ENCODE measurements at places on chromosomes 4 and X.

- no peak for DNase-seq
Measured at GRCh38 chr4:106426069-106426468, 57.5 kb upstream of the GIMD1 start.

DNA sequence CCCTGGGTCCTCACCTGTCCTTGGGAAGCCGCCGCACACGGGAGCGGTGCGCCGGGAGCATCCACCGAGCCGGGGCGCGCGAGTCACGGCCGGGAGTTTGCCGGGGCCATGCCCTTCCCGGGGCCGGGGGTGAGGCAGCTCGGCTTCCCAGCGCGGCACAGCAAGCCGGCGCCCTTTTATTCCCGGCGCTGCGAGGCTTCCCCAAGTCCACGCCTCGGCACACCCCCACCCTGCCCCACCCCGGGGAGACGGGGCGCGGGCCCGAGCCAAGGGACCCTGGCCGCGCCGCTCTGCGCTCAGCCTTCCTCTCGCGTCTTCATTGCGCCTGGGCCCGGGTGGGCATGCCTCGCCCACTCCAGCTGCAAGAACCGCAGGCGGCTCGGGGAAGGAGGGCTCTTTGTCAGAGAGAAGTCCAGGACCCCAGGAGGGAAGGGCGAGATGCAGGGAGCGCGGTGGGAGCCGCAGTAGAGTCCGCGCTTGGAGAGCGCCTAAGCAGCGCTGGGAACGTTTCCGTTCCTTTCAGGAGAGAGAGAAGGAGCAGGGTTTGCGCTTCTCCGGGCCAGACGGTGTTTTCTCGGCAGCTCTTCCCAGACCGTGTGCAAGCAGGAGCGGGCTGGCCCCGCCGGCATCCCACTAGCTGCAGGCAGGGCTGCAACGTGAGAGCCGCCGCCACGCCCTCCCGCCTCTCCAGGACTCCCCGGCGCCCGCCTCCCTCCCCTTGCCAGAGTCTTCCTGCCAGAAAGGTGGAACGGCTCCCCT, at the start of gene MXRA5:
TSS of gene MXRA5 (minus strand) at position 152 of the 759 bp plus-strand sequence. CDS start 2,819 bp downstream, outside the sequence.
- no peak for DNase-seq

DNA sequence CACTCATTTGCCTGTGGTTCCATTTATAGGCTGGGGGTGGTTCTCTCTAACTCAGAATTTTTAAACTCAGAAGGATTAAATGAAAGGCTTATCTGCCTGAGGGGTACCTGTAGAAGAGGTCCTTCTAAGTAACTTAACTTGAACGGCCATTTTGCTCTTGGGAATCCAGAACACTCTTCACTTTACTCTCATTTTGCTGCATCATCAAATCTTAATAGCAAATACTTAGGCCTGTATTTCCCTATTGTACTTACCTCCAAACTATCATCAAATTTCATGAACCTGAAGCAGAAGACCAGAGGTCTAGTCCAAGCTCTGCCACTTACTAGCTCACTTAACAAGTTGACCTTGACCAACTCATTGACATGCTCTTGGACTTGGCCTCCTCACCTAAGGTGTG, 70.4 kb downstream of the GRIA3 start:
- DNase-seq = no peak

GRCh38 chr4:182320092-182320491, 76.9 kb downstream of the TENM3 start:
- no peak for DNase-seq

DNA sequence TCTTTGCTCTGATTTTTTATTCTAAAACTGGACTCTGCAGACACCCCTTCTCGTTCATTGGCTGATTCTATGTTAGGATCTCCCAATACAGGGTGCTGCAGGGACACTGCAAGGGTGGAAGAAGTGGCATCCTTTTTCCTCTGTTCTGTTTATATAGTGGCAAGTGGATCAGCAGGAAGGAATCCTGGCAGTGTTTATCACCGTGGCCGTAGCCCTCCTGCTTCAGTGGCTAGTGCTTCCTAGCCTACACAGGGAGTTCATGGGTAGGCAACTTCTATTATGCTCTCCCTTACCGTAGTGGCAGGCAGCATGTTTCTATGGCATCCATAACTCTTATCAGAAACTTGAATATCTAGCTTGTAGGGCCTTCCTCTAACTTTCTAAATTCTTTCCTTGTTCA, 6.4 kb upstream of the AP1AR start:
- no peak for DNase-seq

DNA sequence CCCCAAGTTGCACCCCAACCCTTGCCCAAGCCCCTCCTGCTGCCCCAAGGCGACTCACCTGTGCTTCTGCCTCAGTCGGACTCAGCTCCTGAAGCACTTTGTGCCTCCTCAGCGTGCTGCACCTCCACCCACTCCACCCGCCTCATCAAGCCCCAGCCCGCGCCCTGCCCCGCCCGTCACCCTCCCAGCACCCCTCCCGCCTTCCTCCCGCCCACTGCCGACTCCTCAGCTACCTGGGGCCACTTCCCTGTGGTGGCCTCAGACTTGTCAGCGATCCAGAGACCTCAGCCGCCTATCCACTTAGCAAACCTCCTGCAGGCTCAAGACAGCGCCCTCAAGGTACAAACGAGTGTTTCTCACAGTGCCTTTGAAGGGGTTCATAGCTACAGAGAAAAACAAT, 19.6 kb upstream of the IQCM start:
- no peak for DNase-seq

GRCh38 chr4:53322696-53323095, 43.2 kb downstream of the SCFD2 start:
- DNase-seq = no peak

- DNase-seq = no peak
Measured at GRCh38 chrX:136431625-136432024, 56.1 kb upstream of the BRS3 start.

- DNase-seq = no peak
Measured at GRCh38 chr4:78414116-78414515, 137.5 kb upstream of the ANXA3 start.

- no peak for DNase-seq
Measured at GRCh38 chr4:150033901-150034300, 44.3 kb upstream of the DCLK2 start.

DNA sequence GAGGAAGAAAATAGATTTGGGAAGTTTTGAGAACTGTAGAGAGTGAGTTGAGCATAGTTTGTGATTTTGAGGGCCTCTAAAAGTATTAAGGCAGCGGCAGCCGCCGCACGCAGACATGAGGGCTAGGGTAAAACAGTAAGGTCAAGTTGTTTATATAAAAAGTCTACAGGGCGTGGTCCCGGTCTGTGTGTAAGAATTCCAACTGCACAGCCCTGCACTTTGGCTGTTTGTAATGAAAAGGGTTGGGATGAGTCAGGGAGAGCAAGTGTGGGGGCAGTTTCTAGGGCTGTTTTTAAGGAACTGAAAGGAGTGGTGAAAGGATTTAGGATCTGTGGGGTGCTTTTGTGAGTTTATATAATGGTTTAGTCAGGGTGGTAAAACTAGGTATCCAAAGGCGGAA, 55.0 kb downstream of the BEX3 start:
- DNase-seq = no peak

GRCh38 chr4:125283707-125284279, 31.0 kb upstream of the FAT4 start:
- DNase-seq = no peak

GRCh38 chrX:119726900-119727555, 31.4 kb upstream of the SOWAHD start:
- DNase-seq = peak; percentile 34

DNA sequence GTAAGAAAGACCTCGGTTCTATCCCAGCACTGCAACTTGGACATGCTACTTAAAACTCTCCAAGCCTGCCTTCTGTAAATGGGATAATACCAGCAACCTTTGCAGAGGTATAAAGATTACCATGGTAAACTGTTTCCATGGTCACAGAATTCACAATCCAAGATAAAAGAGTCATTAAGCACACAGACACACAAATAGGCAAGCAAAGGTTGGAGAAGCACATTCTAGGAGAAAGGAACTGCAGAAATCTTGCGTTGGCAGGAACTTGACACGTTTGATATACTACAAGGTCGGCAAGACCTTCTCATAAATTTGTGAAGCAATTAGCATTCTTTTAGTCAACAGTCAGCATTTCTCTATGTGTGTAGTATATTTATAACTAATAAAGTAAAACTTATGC, 12.3 kb upstream of the CHRNA9 start:
- no peak for DNase-seq

GRCh38 chrX:135512508-135513129, 7.8 kb upstream of the INTS6L start:
- no peak for DNase-seq

GRCh38 chr4:126172126-126172525, 857.4 kb downstream of the FAT4 start:
- DNase-seq = no peak

- no peak for DNase-seq
Measured at GRCh38 chr4:117529401-117529800, 444.0 kb upstream of the TRAM1L1 start.

- no peak for DNase-seq
Measured at GRCh38 chrX:68396953-68397352, 36.3 kb downstream of the OPHN1 start.

GRCh38 chr4:162985131-162985530, 181.6 kb downstream of the NAF1 start:
- DNase-seq = no peak

DNA sequence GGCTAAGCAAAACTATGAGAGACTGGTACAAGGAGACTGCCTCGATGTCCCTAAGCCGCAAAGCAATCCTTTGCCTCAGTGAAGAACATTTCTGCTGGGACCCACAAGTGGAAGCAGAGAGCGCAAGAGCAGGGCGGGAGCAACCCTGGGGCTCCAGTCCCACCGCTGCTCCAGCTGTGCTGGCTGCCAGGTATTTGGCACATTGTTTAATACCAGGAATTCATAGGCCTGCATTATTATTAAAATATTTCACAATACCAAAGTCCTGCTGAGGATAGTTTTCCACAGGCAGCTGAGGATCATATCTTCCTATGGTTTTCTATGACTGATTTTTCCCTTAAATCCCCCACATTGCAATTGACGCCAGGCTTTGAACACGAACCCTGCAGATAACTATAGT, 163.5 kb upstream of the TLL1 start:
- no peak for DNase-seq

DNA sequence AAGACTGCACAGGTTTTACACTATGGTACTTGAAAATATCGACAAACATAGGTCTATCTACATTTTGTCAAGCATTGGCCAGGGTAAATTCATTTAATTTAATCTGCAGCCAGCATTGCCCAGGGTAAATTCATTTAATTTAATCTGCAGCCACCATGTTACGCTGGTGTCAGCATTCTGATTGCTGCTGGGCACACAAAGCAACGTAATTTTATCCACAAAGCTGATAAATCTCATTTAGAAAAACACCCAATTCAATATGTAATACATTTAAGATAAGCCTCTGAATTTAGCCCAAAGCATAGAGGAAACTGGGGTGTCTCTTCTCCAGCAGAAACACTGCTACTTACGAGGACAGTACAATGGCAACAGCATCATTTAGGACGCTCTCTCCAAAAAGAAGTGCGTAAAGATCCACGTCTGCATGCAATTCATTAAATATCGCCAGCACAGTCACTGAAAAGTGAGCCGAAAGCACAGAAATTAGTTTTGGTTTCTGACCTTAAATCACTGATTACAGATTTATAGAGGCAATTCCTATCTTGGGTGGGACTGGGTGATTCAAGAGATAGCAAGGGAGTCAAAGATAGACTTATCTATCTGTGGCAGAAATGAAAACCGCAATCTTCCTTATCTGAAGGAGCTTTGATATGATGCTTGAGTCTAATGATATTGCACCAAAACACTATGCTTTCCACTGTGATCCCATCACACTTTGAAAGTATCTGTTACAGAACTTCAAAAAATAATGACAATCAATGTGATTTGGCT, 88.8 kb downstream of the CHST7 start:
- no peak for DNase-seq

DNA sequence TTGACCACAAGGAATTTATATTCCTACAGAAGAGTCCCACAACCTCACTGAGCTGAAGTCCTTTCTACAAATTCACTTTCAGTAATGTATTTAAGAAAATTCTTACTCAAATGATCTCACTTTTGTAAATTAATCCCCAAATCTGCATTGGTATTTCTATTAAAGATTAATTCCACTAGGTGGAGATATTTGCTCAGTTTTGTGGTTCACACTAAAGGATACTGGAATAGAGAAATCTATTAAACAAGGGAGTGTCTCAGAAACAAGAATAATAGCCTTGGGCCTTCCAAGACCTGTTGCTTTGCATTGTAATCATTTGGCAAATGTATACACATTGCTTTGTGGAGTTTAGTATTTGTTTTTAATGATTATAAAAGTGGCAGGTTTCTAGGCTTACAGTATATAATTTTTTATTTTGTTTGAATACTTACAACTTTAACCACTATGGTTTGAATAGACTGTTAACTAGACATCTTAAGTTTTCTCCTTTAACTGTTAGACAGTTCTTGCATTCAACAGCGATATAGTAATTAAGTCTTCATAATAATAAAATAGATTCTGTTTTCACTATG, 25.9 kb downstream of the CFAP299 start:
- no peak for DNase-seq

DNA sequence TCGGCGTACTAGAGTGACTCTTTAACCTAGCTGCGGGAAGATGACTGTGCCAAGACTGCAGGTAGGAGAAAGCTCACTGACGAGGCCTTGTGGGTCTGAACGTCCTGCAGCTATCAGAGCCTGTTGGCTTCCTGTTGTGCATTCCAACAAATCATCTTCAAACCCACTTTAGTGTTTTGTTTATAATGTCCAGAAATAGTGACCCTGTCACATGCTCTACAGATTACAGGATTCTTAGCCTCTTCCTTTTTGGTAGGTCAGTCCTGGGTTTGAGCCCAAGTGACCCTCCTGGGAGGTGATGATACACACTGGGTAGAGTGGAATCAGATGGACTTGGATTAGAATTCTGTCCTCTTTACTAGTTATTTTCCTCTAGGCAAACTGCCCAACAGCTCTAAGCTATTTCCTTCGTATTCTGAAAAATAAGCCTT, 33.2 kb downstream of the HTT start:
- DNase-seq = no peak

DNA sequence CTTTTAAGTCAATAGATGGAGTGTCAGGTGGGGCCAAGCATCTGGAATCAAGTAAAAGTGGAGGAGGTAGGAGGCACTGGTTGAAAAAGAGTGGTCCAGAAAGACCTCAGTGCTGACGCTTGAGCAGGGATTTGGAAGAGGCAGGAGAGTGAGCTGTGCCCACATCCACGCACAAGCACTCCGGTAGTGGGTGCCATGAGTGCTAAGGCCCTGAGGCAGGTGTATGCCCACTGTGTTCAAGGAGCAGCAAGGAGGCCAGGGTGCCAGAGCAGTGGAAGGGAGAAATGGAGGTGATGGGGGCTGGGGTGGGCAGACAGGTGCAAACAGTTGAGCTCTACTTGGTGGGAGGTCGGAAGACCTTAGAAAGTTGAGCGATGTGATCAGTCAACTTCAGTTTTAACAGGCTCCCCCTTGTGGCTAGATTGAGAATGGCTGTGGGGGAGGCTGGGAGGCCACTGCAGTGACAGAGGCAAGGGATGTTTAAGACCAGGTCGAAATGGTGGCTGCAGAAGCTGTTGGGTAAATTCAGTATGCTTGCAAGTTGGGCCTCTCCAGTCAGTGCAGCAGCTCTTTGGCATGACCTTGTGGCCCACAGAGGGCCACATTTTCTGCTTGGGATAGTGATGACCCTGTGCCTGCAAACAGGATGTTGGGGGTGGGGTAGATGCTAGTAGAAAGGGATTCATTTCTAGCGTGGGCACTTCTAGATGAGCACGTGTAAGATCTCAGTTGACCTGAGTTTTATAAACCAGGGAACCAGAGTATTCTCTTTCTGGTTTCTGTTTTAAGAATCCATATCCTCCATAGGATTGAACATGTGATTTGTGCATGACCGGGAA, 12.7 kb downstream of the TKTL1 start:
- DNase-seq = peak; percentile 77
